ENCODE measurements at places on chromosomes 5 and 9.

GRCh38 chr5:176670449-176670848 is 23.2 kb downstream of the TSPAN17 start:
- no peak for DNase-seq

- no peak for DNase-seq
Measured at GRCh38 chr5:95959888-95960666, 1.6 kb downstream of the ELL2 start.

GRCh38 chr9:11199335-11199734 is 586.5 kb upstream of the PTPRD start:
- DNase-seq, result no peak

DNA sequence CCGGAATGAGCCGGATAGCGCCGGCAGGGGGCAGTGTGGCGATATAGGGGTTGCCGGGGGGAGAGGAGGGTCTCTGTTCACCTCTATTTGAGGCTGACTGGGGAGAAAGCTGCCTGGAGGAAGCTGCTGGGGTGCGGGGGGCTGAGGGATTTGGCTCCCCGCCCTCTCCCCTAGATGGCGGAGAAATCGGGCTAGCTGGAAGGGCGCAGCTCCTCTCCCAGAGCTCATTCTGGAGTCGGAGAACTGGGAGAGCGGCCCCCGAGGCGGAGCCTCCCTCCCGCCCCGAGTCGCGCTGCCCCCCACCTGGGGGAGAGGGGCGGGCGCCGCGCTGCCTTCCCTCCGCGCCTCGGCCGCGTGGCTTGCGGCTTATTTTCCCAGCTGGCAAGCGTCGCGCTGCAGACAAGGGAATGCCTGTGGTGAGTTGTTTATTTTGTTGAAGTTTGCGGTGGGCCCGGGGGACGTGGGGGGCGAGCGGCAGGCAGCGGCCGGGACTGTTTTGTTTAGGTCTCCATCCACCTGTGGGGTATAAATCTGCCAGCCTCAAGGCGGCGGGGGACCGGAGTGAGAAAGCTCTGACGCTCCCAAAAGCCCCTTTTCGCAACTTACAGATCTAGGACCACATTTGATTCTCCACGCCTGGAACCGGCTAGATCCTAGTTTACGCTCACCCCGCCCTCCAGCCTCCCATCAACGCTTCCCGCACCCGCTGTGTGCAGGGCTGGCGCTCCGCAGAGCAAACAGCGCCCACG is 4.1 kb upstream of the RGMB start:
- peak; percentile 53 for DNase-seq

GRCh38 chr9:75974016-75974766 is 83.7 kb downstream of the PCSK5 start:
- DNase-seq, result no peak

DNA sequence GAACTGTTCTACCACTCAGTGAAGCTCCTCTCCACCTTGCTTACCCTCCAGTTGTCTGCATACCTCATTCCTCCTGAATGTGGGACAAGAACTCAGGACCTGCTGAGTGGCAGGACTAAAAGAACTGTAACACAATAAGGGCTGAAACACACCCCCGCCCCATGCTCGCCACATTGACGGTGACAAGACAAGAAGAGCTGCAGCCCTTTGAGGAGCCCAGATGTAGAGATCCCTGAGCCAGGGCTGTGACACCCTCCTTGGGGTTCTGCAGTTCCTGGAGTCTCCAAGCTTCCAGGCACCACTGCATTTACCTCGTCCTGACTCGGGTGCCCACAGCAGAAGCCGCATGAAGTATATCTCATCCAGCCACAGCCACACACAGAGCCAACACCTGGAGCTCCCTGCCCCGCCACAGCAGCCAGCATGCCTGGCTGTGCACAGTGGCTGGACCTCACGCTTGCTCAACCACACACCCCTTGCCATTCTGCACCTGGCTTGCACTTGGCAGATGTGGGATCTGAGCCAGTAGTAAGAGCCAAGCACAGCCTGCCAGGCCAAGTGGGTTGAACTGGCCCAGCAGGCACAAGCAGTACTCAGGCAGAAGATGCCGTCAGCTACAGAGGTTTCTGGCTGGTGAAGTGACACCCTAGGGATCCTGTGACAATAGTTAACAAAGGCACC is 166.1 kb downstream of the RNF180 start:
- no peak for DNase-seq

GRCh38 chr5:59126708-59127573 is 544.1 kb downstream of the RAB3C start:
- no peak for DNase-seq

GRCh38 chr5:180804129-180804618 is 1.6 kb upstream of the MGAT1 start:
- DNase-seq, result no peak

All from AG09319 (cell line).